ENCODE measurements at places on chromosomes 2 and 18.

- DNase-seq: no peak
Observed at GRCh38 chr2:113679457-113679856, 52.4 kb downstream of the RABL2A start.

GRCh38 chr2:1652034-1652790 lies 92.1 kb downstream of the PXDN start:
- no peak for DNase-seq

- DNase-seq: no peak
Observed at GRCh38 chr2:27306573-27307286, 1.5 kb downstream of the UCN start.

GRCh38 chr2:148971547-148971946 lies 67.0 kb upstream of the LYPD6B start:
- DNase-seq: no peak

DNA sequence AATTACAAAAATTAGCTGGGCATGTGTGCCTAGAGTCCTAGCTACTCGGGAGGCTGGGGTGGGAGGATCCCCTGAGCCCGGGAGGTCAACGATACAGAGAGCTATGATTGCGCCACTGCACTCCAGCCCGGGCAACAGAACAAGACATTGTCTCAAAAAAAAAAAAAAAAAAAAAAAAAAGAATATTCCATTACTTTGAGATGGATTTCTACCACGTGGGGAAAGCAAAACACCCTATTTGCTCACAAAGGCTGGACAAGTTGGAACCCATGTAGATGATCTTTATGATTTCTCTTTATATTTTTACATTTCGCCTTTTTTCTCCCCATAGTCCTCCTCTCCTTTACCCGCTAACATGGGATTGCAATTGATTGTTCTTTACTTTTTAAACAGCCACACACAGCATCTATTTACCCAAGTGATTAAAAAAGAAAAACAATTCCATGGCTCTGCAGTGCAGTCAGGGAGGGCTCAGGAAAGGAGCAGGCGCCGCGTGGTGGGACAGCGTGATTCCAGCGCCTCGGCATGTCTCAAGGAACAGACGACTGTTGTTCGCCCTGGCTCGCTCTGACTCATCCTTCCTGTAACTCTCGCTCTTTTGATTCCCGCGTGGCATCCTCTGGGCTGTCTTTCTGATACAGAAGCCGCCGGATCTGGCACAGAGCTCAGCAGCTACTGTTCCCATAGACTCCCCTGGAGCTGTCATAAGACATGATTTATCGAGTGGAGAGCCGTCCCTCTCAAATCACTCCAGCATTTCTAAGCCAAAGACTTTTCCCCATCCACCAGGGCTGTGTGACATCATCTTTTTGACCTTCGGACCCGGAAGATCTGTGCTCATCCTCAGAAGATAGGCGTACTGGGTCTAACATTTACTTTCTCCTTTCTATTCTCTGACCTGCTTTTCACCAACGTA lies 230.4 kb upstream of the AGAP1 start:
- no peak for DNase-seq

- DNase-seq: no peak
Observed at GRCh38 chr18:54033052-54033451, 191.4 kb downstream of the MBD2 start.

DNA sequence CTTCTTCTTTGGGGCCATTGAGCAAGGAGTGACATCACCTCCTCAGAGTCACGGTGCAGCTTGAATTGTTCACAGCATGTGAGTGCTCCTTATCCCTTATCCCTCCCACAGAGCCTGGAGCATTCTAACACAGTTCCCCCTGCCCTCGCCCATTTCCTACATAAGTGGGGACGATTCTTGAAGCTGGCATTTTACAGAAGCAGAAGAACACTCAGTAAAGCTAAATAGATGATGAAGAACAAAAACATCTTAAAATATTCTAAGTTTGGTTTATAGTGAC lies 135.8 kb upstream of the APCDD1 start:
- no peak for DNase-seq

GRCh38 chr2:33946193-33946592 lies 347.1 kb upstream of the FAM98A start:
- DNase-seq: no peak

DNA sequence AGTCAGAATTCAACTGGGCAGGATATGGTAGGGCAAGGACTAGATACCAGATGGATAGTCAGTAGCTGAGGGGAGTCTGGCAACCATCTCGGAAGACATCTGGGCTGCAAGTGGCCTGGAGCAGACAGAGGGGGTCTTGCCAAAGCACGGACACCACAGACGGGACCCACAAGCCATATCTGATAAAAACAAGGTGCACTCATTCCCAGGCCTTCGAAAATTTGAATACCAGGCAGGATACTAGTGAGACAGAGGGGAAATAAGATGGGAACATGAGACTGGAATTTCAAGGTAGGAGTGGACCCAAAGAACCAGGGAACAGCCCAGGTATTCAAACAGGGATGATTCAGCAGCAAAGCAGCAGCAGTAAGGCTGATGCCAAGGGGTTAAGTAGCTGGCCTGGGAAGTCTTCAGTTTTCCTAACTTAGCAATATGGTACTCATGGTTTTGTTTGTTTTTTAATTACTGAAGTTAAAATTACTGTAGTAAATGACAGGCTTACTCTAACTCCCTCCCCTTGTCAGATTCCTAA lies 144.9 kb upstream of the NCKAP5 start:
- no peak for DNase-seq

DNA sequence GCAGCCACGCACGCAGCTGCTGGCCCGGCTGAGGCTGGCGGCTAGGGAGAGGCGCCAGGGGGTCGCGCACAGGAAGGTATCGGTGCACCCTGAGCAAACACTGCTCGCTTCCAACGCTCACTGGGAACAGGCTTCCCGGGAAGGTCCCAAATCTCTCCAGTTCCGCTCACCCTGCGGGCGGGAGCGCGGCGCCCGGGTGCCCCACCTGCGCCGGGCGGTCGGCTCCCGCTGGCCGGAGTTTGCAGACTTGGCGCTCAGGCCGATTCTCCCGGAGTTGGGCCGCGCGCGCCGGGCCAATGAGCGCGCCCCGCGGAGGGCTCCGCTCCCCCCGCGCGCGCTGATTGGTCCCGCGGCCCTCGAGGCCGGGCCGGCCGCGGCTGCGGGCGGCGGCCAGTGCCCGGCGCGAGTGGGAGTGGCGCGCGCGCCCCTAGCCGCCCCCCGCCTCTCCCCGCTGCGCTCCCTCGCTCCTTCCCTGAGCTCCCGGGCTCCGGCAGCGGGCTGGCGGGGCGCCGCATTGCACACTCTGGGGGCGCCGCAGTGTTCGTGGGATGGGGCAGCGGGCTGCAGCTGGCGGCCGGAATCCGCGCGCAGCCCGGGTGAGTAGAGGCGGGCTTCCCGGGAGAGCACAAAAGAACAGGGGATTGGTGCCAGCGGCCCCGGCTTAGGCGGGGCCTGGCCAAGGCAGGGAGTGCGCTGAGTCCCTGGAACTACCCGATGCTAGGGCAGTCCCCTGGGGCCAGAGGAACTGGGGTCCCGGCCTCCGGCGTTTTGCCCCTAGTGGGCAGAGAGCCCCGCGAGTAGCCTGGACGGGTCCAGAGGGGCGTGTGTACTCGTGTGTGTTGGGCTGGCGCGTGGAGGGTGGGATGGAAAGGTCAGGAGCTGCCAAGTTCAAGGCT lies at the start of gene LYPD6:
Gene LYPD6, plus strand, starts transcription at position 461 of the 896 bp plus-strand sequence. CDS start 107,122 bp downstream, outside the sequence.
- no peak for DNase-seq

GRCh38 chr2:223889229-223889628 lies 51.8 kb upstream of the AP1S3 start:
- no peak for DNase-seq

DNA sequence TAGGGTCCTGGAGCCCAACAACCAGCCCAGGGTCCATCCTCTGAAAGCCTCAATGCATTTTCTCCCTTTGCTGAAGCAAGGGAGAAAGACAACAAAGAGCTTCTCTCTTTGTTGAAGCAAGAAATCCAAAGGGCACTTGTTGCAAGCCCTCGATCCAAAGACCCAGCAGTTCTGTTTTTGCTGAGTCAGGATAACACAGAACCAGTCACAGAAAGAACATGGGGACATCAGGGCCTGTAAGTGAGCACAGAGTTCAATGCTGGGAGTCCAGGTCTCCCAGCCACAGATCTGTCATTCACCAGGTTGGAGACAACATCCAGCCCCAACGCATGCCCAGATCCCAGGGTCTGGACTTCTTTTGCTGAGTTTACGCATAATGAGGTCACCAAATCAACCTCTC lies 315.8 kb upstream of the KLHL29 start:
- no peak for DNase-seq

- no peak for DNase-seq
Observed at GRCh38 chr2:197633109-197633657, 42.2 kb downstream of the RFTN2 start.

DNA sequence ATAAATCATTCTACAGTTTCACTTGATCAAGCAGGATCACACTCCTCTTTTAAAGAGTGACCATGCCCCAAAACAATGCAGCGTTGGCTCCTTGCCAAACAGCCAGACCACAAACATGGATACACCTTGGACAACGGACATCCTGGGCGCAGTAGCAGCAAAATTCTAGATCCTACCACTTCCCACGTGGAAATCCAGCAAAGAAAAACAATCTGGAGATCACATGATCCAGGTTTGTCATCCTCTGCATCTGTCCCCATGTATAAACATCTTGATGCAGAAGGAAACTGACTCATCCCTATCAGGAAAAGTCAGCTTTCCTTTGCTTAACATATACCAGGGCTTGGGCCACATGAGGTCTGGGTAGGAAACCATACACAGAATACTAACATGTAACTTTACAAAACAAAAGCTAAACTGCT lies 53.1 kb downstream of the ZNF521 start:
- DNase-seq: no peak

GRCh38 chr2:205796805-205797313 lies 114.6 kb downstream of the NRP2 start:
- no peak for DNase-seq

DNA sequence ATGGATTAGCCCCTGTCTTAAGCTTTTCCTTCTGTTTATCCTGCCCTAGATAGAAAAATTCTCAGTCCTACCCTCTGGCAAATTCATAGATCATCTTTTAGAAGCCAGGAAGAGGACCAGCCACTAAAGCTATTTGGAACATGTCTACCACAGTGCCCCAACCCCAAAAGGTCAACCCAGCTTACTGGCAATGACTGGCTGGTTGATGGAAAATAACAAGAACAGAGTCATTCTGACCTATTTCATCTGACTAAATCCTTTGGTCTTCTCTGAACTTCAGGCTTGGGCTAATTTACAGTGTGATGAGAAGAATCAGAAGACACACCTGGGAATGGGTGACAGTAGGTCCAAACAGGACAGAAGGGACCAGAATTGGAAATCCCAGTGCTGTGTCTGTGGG lies 227.3 kb upstream of the CCDC68 start:
- DNase-seq: no peak

DNA sequence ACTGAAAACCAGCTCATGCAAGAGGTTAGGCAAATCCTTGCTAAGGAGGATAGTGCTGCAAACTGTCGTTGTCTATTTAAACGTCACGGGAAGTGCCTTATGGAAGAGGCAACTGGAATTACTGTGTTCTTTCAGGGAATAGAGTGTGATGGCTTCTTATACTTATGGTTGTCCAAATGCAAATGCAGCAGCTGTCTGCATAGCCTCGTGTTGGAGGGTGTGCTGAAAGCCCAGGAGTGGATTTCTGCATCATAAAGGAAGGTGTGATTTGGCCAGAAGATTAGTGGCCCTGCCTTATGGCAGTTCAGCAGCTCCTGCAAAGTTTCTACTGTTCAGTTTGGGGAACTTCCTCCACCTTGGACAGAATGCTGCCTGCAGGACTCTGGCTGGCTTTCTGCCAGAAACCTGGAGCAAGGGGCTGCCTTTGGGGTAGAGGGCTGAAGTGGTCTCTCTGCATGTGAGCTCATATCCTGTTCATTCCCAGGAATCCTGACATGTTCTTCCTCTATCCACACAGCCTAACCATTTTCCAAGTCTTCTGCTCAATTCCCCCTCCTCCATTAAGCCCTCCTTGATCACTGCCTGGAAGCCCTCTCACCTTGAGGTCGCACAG lies 321.2 kb upstream of the CXCR4 start:
- DNase-seq: no peak

- no peak for DNase-seq
Observed at GRCh38 chr2:22518641-22519040, 866.3 kb upstream of the KLHL29 start.

DNA sequence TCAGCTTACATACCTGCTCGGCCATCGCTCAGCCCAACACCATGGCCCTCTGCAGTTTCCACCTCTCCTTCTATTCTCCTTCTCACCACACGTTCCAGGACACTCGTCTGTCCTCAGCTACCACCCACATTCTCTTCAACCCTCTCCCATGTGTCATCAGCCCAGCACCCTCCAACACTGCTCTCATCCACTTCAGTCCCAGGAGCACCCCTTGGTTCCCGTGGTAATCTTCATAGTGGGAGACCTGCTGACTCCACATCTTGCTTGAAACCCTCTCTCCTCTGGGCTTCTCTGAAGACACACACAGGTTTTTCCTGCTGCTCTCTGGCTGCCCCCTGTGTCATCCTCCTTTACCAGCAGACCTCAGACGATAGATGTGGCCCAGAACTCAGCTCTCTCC lies 228.7 kb downstream of the GBX2 start:
- no peak for DNase-seq

DNA sequence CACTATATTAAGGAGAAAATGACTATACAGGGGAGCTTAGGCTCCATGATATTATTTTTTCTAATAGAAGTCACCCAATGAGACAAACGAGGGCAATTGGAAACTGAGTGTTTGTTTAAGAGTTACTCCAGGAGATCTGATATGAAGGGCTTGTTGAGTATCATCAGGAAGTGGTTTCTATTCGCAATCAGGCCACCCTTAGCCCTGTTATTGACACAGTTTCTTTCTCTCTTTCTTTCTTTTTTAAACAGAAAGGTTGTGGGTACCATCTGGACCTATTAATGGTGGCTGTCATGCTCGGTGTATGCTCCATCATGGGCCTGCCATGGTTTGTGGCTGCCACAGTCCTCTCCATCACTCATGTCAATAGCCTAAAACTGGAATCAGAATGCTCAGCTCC lies 117.3 kb downstream of the DPP4 start:
- DNase-seq: no peak

GRCh38 chr18:42082415-42083234 lies 127.6 kb downstream of the PIK3C3 start:
- DNase-seq: no peak

Data from activated CD4-positive, CD25-positive, alpha-beta regulatory T cell treated with anti-CD3 and anti-CD28 coated beads, Interleukin-2, amount 50 U/mL, for 16 hours (primary cell).